Body of pancreas (tissue), 4 donors: ENCODE measurements at places on chromosomes 12 and 14. TPM values are rescaled to one million over a fixed set of nuclear protein-coding genes. Genes with fewer than 3 reads are reported as not detected.

DNA sequence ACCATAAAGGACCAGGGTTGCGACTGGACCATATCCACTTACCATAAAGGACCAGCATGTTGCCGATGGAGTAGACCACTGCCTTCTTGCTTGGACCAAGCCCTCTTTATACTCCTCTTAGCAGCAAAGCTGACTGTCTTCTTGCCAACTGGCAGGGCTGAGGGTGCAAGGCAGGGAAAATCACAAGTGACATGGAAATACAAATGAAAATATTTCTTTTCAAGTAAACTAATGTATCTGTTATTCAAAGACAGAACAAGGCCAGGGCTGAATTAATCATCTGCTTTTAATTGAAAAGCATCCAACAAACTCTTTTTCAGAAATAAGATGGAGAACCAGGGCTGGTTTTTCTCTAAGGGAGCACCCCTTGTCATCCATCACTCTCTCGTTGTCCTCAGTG, at the start of gene CELA1:
Gene CELA1 (minus strand): TSS at position 99 of the 400 bp plus-strand sequence. CDS start 41 bp downstream, at position 58.
- no peak within 1 kb of the TSS for H3K27ac ChIP-seq
- H3K36me3 ChIP-seq, result no peaks in the 10 kb centered on the region

DNA sequence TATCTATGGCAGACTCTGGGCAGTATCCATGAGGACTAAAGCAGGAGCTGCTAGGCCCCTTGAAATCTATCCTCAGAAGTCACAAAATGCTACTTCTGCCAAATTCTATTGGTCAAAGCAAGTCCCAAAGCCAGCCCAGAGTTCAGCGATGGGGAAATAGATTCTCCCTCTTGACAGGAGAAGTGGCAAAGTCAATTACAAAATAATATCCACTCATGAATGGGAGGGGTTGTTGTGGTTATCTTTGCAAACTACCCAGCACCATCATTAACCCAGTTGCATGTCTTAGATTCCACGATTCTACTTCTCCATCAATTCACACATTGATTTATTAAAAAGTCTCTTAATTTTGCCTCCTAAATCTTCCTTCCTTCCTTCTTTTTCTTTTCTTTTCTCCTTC, 30.7 kb upstream of the STXBP6 start:
- no peak overlapping the region for H3K27ac ChIP-seq
- no peak for DNase-seq
- H3K27me3 ChIP-seq, result no peaks in the 10 kb centered on the region

DNA sequence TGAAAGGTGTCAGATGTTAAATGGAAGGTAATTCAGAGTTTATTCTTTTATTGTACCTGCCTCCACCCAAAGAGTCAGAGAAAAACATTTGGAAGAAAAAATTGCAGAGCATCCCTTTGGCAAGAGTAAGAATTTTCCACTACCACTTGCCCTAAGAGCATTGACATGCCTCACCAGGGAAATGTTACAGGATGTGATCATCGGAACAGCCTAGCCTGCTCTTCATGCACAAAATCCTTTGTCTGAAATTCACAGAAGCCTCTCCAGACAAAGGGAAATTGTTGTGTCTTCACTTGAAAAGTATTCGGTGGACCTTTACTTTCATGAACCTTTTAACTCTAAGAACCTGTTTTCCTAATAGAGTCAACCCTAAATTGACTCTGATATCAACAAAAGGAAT, 36.9 kb downstream of the ATP2A2 start:
- no peak for DNase-seq
- no peak overlapping the region for H3K4me3 ChIP-seq
- no peak overlapping the region for H3K27ac ChIP-seq
- H3K4me1 ChIP-seq, result peaks cover 8% of the 10 kb centered on the region

DNA sequence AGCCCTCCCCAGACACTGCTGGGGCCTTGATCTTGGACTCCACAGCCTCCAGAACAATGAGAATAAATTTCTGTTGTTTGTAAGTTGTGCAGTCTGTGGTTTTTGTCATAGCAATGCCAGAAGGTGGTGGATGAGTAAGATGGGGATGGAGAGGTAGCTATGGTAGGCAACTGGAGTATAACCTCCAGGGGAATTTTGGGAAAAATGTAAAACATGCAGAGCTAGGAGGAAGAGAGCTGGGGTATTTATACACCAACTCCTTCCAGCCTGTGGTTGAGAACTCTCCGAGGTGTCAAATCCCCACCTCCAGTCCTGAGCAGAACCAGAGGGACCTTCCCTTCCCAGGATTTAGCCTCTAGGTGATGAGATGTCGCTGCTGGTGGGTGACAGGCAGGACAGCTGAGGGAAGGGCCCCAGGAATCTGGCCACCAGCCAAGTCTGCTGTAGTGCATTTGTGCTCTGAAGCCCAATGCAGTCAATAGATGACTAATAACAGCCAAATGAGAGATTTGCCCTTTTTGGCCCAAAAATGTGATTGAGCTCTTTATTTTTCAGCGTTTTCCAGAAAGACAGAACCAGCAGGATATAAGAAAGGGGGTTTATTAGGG, 19.1 kb upstream of the CEP170B start:
- peaks cover 18% of the 10 kb centered on the region for H3K4me1 ChIP-seq
- H3K36me3 ChIP-seq, result no peaks in the 10 kb centered on the region
- no peaks in the 10 kb centered on the region for H3K27me3 ChIP-seq

DNA sequence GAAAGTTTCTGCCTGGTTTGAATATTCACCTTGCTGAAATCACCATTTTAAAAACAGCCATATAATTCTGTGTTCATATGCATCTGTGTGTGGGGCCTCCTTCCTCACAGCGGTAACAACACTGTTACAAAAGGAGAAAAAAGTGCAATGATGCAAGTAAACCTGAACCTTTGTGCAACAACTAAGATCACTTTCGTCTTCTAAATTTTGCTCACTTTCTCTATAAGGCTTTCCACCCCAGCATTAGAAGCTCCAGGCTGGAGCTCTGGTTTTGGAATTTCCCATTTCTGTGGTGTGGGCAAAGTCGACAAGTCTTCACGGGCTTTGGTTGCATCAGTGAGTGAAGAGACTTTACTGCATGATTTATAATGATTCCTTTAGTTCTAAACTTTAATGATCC, 18.4 kb downstream of the FGD6 start:
- peaks cover 41% of the 10 kb centered on the region for H3K4me1 ChIP-seq
- no peak overlapping the region for H3K4me3 ChIP-seq
- no peak for DNase-seq
- H3K27ac ChIP-seq, result no peak overlapping the region
- no peaks in the 10 kb centered on the region for H3K36me3 ChIP-seq

DNA sequence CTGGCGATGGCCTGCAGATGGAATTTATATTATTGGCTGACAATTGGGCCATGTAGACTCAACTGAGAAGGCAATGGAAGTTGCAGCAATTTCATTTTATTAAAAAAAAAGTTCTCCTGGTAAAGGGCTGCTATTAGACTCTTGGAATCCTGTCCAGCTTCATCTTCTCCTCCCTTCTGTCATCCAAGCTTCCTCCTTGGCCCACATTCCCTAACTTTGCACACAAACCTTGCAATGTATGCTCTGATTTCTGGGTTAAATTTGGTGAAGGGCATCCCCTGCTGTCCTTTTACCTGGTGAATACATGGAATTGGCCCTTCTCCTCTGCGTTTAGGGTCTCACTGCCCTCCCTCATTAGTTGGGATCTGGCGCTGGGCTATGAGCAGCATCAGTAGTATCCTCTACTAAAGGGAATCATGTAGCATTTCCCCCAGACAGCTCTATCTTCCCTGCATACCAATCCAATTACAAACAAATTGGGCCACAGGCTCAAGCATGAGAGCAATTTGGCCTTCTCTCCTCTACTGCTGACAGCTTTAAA, 336.9 kb downstream of the BMP4 start:
- H3K27ac ChIP-seq, result no peak overlapping the region
- peaks cover 12% of the 10 kb centered on the region for H3K4me1 ChIP-seq
- DNase-seq, result no peak
- no peaks in the 10 kb centered on the region for H3K36me3 ChIP-seq

DNA sequence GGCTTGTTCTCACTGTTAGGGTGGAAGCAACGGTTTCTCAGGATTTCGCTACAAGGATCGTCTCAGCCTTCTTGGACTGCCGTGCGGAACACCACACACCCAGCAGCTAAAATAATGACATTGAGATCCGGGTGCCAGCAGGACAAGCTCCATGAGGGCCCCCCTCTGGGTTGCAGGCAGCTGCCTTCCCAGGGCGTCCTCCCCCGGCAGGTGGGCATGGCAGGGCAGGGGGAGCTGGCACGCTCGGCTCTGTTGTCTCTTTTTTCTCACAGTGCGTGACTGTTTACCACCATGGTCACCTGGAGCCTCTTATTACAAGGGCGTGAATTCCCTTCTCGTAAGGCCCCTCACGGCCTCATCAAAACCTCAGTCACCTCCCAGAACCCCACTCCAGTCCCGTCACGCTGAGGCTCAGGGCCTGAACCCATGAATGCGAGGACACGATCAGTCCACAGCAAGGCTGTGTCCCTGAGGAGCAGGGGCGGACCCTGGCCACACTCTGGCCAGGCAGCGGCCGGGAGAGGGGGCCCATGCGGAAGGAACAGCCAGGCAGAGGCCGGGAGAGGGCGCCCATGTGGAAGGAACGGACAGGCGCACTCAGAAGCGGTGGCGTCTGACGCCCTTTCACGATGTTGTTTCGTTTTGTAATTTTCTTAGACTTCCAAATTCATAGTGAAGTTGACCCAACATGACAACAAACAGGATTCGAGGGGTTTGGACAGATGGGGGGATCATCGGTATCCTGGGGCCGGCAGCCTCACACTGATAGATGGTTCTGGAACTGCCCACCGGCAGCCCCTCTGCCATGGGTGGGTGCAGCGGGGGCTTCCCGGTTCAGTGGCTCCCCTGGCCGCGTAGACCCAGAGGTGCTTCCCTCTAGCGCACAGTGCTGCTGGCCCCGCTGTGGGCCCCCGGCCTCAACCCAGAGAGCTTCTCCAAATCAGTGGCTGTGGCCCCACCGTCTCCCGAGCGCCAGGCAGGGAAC, 10.0 kb downstream of the LRCOL1 start:
- no peak overlapping the region for H3K4me3 ChIP-seq
- H3K4me1 ChIP-seq, result peaks cover 27% of the 10 kb centered on the region
- no peak overlapping the region for H3K27ac ChIP-seq
- peak; percentile 77 for DNase-seq

- H3K27ac ChIP-seq, result no peak overlapping the region
- no peak for DNase-seq
- H3K4me1 ChIP-seq, result no peaks in the 10 kb centered on the region
These were observed 90.1 kb downstream of the AACS start for GRCh38 chr12:125155366-125155765.

- no peaks in the 10 kb centered on the region for H3K4me1 ChIP-seq
- H3K27me3 ChIP-seq, result no peaks in the 10 kb centered on the region
These were observed 308.7 kb downstream of the RPAP3 start for GRCh38 chr12:47396902-47397663.

DNA sequence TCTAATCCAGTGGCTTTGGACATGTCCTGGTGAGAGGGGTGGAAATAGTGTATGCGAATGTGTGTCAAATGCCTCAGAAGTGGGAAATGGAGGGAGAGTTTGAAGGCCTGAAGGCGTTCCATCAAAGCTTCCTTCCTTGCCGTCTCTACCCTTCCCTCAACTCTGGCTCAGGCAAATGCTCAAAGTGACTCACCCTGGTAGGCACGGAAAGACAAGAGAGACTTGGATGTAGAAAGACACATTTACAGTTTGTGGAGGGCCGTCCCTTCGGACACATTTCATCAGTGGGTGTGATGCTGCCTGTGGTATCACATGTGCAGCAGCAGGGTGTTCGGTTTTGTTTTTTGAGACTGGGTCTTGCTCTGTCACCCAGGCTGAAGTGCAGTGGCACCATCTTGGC, 36.7 kb downstream of the CHST11 start:
- no peak overlapping the region for H3K4me3 ChIP-seq
- H3K4me1 ChIP-seq, result peaks cover 13% of the 10 kb centered on the region
- H3K27me3 ChIP-seq, result no peaks in the 10 kb centered on the region
- no peaks in the 10 kb centered on the region for H3K36me3 ChIP-seq

DNA sequence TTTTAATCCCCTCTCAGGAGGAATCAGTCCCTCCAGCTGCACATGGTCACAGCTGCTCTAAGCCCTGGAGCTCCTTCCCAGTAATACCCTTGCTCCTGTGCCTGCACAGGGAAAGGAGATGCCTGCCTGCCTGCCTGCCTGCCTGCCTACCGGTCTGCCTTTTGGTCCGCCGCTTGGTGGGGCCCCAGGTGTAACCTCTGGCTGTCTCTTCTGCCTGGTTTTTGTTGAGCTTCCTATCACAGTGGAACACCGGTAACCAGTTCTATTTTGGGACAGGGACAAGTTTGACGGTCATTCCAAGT, 99.8 kb downstream of the DAD1 start:
- no peaks in the 10 kb centered on the region for H3K36me3 ChIP-seq
- H3K27me3 ChIP-seq, result no peaks in the 10 kb centered on the region
- H3K4me1 ChIP-seq, result no peaks in the 10 kb centered on the region
- H3K27ac ChIP-seq, result no peak overlapping the region

DNA sequence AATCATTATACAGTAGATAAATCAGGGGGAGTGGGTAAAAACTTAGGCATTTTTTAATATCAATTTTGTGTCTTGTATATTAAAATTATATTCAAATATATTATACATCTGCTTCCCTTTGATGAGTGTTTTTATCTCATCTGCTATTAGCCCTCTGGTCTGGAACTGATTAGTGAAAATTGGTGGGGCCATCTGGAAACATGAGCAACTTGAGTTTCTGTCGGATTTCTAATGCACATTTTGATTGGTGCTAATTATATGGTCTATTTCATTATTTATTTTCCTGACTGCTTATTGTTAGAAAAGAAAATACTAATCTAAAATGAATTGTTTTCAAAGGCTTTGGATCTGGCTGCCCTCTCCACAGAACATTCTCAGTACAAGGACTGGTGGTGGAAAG, 28.2 kb downstream of the TTC8 start:
- no peaks in the 10 kb centered on the region for H3K36me3 ChIP-seq
- no peak for DNase-seq
- no peak overlapping the region for H3K27ac ChIP-seq

GRCh38 chr12:468671-469389, 9.1 kb downstream of the B4GALNT3 start:
- no peaks in the 10 kb centered on the region for H3K36me3 ChIP-seq
- no peaks in the 10 kb centered on the region for H3K27me3 ChIP-seq
- peak; percentile 39 for DNase-seq
- H3K4me3 ChIP-seq, result no peak overlapping the region
- H3K27ac ChIP-seq, result no peak overlapping the region

DNA sequence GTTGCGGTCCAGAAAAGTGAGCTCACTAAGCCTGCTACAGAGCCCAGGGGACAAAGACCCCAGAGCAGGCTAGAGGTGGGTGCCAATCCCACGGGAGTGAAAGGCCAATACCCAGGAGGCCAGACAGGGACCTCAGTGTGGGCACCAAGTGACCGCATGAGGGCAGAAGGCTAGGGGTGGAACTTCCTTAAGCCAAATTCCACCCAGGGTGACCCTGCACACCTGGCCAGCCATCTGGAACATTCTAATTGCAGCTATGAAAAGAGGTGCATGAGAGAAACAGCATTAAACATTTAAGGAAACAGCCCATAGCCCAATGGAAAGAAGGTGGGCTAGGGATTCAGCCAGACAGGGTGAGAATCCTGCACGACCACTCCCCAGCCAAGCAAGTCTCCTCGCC, 19.4 kb downstream of the GLTP start:
- H3K36me3 ChIP-seq, result no peaks in the 10 kb centered on the region
- no peak for DNase-seq
- no peak overlapping the region for H3K4me3 ChIP-seq
- no peak overlapping the region for H3K27ac ChIP-seq

- H3K27me3 ChIP-seq, result no peaks in the 10 kb centered on the region
- no peak for DNase-seq
- no peak overlapping the region for H3K27ac ChIP-seq
- H3K4me1 ChIP-seq, result peaks cover 24% of the 10 kb centered on the region
- no peak overlapping the region for H3K4me3 ChIP-seq
- no peaks in the 10 kb centered on the region for H3K36me3 ChIP-seq
These were observed 116.5 kb downstream of the TMTC2 start for GRCh38 chr12:82803201-82803600.

SLC41A2 gene
- 29.0 TPM for total RNA-seq

GLTP gene
- 21.1 TPM for total RNA-seq

HCAR3 gene
- not detected for total RNA-seq

KRT85 gene
- total RNA-seq, result not detected
